ENCODE measurements at places on chromosomes 16 and 17.

DNA sequence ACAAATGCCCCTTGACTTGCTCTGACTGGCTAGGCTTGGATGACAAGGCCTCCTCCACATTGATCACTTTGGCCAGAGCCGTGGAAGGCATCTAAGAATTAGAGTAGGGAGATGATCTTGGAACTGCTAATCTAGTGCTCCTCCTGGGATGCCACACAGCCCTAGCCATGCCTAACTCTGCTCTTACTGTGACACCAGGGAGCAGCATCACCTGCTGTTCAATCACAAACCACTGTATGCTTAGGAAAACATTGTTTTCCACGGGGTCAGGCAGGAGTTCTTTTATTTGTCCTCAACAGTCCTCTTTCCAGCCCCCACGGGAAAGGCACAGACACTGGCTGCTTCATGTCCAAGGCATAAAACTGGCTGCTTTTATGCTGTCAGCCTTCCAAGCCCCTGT is 46.3 kb downstream of the C16orf78 start:
- DNase-seq: no peak

DNA sequence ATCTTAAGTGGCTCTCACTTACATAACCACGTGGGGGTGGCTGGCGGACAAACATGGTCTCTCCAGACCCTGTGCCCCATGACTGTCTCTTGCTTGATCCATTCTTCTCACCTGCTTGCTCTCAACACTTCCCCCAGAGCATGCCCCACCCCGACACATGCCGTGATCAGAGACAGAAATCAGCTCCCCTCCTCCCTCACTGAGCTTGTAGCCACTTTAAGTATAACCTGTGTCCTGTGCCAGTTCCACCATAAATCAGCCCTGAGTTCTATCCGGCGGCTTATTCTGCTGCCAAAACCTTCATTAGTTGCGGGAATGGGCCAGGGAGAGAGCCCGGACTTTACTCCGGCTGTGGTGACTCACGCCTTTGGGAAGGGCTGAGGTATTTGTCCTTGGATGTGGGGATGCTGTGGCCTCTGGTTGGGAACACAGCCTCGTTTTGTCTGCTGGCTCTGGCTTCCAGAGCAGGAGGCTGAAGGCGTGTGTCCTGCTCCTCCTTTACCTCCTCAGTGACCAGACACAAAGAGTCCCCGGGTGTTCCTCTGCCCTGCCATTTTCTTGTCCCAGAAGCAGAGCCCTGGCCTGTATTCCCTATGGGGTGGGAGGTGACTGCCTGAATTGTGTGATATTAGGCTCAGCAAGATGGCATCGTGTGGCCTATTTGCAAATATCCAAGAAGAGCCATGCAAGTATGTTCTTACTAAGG is 21.1 kb downstream of the ANKRD40 start:
- DNase-seq: no peak

GRCh38 chr17:6018788-6019187 is 51.4 kb upstream of the WSCD1 start:
- DNase-seq: no peak

GRCh38 chr17:51650202-51650601 is 389.9 kb downstream of the UTP18 start:
- no peak for DNase-seq
